ENCODE measurements at places on chromosomes 2 and 18.

DNA sequence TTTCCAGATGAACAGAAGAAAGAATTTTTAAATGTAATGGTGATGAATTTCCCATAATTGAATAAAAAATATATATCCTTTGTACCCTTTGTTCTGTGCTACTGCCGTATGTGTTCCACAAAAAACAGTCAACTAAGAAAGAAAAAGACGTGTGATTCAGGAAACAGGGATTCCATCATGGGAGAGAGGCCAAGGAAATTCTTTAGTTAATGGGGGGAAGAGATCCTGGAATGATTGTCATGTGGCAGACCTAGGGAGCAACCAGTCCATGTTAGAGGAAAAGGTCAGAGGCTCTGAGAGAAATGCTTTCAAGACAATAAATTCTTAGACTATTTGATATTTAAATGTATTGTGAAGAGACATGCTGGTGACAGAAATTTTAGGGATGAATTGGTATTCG is 76.6 kb downstream of the CPO start:
- no peak for DNase-seq

GRCh38 chr2:112730791-112731190 is 10.0 kb downstream of the NT5DC4 start:
- DNase-seq: no peak

DNA sequence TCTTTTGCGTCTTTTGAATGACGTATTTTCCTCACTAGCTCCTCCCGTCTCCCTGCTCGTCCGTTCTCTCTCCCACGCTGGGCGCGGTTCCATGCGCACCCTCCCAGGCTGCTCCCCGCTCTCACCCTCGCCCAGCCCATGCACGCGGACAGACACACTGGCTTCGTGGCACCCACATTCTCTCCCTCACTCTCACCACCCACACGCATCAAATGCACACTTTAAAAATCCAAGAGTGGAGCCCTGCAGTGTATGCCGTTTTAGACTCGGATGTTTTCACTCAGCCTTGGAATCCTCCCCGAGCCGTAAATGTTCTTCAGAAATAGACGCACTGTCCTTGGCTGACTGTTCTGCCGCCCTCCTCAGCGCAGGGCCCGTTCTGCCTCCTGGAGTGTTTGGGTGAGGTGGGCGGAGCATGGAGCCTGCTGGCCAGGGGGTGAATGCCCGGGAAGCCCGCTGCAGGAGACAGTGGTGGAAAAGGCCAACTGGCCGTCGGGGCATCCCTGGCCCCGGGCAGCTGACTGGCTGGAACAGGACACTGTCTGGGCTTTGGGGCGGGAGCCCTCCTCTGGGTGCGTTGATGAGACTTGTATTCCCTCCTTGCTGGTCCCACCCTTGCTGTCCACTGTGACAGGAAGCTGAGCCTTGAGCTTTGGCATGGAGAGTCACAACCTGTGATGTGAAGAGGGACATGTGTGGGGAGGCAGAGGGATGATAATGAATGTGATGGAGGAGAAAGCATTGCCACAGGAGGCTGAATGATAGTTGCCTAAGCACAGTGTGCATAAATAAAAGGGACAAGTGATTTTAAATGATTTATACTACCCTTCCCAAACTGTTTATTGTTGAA is 35.4 kb upstream of the LYPD6B start:
- no peak for DNase-seq

- no peak for DNase-seq
Measured at GRCh38 chr2:130928385-130928784, 91.7 kb downstream of the ARHGEF4 start.

DNA sequence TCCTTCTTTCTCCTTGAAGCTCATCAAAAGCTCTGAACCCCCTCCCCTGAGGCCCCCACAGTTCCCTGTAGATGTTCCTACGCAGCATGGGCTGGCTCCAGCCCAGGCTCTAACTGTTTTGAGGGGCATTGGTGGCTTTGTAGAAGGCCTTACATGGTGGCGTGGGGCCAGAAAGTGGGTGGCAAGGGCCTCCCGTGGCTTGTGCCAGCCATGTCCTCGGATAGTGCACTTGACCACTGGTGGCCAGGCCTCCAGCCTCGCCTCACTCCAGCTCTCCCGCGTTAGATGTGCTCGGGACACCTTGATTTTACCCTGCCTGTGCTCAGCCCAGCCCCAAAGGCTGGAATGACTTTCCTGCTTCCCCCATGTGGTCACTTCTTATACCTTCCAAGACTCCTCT is 92.9 kb downstream of the TWIST2 start:
- no peak for DNase-seq

- no peak for DNase-seq
Measured at GRCh38 chr2:31137211-31138036, 816 bp downstream of the GALNT14 start.

Measured in stimulated activated CD4-positive, alpha-beta T cell treated with anti-CD3 and anti-CD28 coated beads, Interleukin-4, amount 100 ng/mL, for 4 hours (primary cell).